ENCODE measurements at places on chromosomes 1 and 21.
A peak's percentile ranks its signal among the peaks of the same experiment; 100 is the strongest.

- DNase-seq = no peak
These were observed 25.8 kb downstream of the SMIM12 start for GRCh38 chr1:34833711-34834110.

DNA sequence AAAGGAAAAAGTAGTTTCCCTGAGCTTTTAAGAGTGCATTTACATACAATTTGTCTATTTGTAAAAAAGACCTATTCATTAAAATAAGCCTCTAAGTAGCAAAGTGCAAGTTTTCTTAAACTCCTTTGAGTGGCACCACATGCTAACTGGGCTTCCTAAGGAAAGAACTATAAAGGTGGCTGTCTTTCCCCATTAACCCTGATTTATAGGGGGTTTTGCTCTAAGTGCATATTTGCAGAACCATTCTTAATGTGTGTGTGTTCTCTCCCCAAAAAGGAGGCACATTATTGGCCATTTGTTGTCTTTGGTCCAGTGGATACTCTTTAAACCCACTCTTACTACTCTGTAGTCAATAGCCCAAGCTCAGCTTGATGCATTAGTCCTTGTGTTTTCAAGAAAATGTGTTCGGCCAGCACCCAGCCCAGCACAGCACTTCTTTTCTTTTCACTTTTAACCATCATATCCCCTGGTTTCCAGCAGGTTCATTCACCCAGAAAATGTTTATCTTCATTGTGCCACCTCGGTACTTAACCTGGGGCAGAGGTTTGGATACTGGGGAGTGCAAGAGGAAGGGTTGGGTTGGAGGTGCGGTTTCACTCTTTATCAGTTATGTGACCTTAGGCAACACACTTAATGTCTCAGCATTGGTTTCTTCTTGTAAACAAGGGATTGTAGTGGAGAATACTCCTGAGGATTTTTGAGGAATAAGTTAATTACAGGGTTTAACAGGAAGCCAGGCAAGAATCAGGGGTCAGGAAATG lies 161.9 kb upstream of the UBE2U start:
- DNase-seq = no peak

DNA sequence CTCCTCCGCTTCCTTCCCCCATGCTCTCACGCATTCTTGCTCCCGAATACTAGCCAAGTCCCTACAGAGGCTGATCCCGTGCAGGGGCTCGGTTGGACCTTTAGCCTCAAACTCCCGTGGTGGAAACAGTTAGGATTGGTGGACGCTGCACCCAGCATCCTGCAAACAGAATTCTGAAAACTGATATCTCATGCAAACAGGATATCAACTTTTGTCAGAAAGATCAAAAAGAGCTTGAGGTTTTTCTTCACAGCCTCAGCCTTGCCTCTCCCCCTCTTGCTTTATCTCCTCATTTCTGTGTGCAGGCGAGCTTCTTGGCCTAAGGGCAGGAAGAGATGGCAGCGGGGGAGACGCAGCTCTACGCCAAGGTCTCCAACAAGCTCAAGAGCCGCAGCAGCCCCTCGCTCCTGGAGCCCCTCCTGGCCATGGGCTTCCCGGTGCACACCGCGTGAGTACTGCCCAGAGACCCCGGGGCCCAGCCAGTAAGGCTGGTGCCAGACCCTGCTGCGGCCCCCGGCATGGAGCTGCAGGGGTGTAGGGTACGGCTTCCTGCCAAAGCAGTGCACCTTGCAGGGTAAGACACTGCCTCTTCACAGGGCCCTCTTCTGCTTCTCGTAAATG lies at the start of gene UBASH3A:
Gene UBASH3A, plus strand, starts transcription at position 292 of the 621 bp plus-strand sequence. Its CDS starts 44 bp downstream, at position 336.
- DNase-seq = no peak

- DNase-seq = no peak
These were observed 474.7 kb upstream of the DAB1 start for GRCh38 chr1:57898531-57898930.

DNA sequence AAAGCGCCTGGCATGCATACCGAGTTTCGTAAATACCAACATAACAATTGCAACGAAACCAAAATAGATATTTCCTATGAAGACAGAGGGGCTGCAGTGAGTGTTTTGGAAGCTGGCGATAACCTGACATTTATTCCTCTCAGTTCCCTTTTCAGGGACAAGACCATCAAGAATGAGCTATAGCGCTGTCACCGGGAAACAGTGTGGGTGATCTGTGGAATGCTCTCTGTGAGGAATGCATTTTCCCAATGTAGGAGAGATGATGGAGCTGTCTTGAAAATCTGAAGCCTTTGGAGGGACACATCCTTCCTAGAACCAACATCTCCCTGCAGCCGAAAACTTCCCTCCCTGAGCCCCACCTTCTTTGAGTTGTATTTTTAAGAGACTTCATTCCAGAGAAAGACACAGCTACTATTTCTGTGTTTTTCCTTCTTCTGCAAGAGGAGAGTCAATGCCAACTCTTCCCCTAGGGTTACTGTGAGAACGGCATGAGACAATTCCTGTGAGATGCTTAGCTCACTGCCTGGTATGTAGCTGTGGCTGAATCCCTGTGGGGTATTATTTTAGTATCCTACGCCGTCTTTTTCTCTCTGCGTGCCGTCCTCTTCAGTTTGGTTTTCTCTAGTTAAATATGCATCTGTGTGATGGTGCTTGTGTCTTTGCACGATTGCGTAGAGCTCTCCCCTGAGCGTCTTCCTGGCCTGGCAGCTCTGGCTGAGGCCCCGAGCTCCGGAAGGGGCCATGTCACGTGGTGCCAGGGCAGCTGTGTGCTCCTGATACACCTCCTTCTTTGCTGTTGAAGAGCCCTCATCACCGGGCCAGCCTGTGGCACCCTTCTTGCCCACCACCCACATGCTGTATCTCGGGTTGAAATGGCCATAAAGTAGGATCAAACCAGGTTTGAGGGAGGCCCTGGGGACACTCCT lies 45.2 kb downstream of the AJAP1 start:
- DNase-seq = no peak

GRCh38 chr1:226108935-226109828 lies 46.7 kb downstream of the H3-3A start:
- DNase-seq = no peak

- no peak for DNase-seq
These were observed 8.6 kb downstream of the YBEY start for GRCh38 chr21:46294647-46295176.

GRCh38 chr1:59020151-59020997 lies 236.5 kb upstream of the JUN start:
- peak; percentile 18 for DNase-seq

DNA sequence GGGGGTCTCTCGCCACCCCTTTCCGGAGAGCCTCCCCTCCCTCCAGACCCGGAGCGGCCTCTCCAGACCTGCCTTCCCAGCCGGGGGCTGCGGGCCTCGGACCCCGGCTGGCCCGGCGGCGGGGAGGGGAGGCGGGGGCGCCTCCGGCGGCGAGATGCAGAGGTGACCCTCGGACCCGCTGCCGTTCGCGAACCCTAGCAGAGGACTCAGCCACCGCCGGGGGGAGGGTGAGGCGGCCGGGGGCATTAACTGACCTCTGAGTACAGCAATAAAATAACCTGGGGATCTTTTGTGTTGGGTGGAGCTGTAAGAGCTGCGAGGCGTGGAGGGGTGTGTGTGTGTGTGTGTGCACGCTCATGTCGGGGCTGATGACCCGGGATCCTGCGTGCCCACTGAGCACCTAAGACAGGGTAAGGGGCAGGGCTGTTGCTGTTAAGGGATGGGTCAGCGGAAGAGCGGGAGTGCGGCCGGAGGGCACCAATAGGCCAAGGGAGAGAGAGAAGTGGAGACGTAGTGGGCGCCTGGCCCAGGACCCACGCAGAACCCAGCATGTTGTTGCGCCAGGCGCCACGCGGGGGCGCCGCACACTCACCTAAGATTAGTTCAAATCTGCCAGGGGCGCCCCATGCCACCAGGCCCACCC lies 6.3 kb downstream of the HAPLN2 start:
- DNase-seq = no peak

DNA sequence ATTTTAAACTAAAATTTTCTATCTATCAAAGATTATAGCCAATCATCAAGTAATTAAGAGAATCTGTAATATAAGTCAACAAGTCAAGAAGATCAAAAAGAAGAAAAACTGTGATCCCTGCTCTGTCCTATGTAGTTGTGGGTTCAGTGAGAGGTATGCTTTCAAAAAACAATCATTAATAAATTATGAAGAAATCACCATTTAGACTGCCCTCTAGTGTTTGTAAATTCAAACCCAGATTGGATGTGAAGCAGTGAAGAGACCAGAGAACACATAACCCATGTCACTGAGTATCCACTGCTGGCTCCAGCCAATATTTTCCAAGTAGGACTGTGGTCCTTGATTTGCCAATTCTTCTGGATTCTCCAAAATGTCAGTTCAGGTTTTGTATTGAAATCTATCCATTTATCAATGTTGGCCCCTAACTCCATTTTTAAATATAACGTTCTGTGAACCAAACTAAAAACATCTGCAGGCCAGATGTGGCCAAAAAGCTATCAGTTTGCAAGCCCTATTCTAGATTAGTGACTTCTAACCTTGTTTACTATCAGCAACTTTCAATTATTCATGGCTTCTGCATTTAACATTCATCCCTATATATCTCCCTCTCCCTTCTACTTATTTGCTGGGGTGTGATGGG lies 467.5 kb upstream of the CXADR start:
- no peak for DNase-seq

DNA sequence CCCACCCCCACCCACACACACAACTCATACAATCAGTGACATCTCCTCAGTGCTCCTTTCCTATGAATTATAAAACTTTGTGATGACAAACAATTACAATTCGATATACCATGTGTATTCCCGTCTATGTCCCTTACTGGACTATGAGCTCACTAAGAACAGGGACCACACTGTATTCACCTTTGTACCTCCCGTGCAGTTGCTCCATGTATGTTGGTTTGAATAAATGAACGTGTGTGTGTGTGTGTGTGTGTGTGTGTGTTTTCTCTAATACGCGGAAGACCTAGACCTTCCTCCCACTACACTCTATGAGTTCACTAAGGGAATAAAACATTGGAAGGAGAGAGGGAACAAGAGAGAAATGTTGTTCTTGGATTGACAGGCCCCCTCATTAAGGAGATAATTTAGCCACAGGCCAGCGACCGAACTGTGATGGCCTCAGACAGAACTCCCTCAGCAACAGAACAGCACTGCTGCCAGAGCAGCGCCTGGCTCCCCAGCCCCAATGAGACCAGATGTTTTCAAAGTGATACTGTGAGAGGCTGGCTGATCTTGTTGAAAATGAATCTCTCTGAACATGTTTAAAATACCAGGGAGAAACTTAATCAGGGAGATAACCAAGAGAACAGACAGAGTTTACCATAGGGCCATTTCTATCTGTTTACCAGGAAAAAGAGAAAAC lies 21.7 kb downstream of the BCAR3 start:
- no peak for DNase-seq

- DNase-seq = peak; percentile 41
These were observed at the start of gene EPHA10 for GRCh38 chr1:37764888-37765441. Gene EPHA10 (minus strand): TSS chr1:37765120. CDS start chr1:37765066, 54 bp downstream.

- no peak for DNase-seq
These were observed 206.6 kb downstream of the APP start for GRCh38 chr21:25964015-25964414.

GRCh38 chr1:71521655-71522264 lies 440.9 kb upstream of the ZRANB2 start:
- DNase-seq = no peak

- peak; percentile 70 for DNase-seq
These were observed 20.2 kb upstream of the S1PR1 start for GRCh38 chr1:101216623-101217022.

DNA sequence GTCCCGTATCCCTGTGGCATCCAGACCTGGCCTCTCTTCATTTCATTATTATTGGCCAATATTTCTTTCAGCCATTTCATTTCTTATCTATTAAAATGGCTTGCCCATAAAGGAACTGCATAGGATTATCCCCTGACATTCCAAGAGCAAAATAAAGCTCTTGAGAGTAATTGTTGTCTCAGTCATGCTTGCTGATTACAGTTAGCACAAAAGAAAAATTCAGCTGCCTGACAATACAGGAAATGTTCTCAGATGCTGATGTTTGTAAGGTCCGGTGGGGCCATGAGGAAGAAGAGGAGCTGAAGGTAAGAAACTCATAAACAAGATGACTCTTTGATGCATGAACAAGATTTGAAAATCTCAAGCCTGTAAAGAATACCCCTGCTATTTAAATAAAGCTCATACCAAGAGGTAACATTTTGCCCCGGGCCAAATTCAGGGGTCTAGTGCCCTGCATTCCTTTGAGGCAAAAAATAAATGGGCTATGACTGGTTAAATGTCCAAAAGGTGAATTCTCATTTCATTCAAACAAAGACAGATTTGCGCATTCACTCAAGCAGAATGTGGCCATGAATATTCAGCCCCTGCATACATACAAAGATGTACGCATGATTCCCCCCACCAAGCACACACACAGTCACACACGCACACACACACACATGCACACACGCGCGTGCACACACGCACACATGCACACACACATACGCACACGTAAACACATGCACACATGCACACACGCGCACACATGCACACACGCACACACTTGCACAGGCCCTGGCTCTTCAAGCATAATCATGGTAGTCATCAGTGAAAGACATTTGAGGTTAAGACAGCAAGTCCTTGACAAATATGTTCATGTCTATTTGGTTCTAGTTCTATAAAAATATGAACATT lies 44.8 kb downstream of the KCNJ15 start:
- no peak for DNase-seq

DNA sequence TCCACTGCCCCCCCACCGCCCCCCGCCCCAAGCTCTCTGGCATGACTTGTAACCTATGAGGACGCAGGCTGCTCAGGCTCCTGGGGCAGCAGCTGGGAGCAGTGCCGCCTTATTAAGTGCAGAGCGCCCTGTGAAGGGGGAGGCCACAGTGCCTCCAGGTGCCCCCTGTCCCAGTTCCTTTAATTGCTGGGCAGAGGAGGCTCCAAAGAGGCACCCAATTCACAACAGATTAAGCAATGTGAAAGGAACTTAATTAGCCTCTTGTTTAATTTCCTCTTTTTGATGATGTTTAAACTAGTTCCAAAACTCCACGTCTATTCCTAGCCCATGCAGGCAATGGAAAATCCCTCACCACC lies 3.0 kb downstream of the RXFP4 start:
- peak; percentile 60 for DNase-seq

DNA sequence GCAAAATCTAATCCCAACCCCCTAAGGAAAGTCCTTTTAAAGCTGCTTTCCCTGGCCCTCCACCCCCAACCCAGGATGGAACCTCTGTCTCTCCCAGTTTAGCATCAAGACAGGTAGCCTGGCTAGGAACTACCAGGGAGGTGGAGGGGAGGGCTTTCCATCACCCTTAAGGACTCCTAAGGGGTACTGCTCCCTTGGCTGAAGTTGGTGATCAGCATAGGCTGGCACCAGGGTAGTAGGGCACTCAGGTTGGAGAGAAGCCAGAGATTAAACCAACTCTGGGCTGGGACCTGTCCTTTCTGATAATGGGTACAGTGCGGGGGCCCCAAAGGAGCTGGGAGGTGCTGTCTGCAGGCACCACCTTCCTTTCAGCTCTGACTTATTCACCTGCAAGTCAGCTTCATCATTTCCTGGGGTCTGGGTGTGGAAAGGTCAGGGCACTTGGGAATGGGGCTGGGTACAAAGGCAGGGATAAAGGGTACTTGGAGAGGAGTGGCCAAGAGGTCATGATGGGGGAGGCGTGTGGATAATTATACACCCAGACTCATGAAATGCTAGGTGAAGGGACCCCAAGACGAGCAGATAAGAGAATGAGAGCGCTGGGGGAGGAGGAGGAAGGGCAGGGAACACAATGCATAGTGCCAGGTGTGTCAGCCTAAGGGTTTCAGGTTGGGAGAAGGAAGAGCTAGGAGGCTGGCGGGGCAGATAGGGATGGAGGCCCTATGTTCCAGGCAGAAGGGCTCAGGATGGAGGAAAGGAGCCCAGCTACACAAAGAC lies 1.2 kb downstream of the ARHGEF2 start:
- no peak for DNase-seq

All from NCI-H774 (cell line).